WTC11 (cell line): ENCODE measurements at places on chromosomes 4 and X. TPM values are rescaled to one million over a fixed set of nuclear protein-coding genes. Genes with fewer than 3 reads are reported as not detected.

Gene VAMP7
- 22.1 to 26.9 TPM (median 24.1 TPM) in 3 replicates for total RNA-seq

- no peak for DNase-seq
These were observed 605.5 kb upstream of the PITX2 start for GRCh38 chr4:111228396-111228795.

Gene NXF2B
- total RNA-seq, result 0.11 to 0.31 TPM (median 0.18 TPM) in 3 replicates

Gene SLC2A9
- 0.64 TPM in 1 of 3 replicates, not detected in the others for total RNA-seq

Gene TMPRSS11B
- not detected in 3 replicates for total RNA-seq

DNA sequence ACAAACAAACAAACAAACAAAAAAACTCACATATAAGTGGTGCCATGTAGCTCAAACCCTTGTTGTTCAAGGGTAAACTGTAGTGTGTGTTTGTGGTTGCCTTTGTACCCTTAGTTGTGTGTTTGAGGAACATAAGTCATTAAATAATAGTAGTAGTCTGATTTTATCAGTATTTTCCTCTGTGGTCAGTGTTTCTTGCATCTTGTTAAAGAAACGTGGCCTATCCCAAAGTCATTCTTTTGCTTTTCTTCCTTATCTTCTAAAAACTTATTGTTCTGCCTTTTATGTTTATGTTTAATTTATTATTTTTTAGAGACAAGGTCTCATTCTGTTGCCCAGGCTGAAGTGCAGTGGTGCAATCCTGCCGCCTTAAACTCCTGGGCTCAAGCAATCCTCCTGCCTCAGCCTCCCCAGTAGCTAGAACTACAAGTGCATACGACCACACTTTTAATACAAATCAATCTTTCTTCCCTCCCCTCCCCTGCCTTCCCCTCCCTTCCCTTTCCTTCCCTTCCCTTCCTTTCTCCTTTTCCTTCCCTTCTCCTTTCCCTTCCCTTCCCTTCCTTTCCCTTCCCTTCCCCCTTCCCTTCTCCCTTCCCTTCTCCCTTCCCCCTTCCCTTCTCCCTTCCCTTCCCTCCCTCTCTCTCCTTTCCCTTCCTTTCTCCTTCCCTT is 26.4 kb downstream of the PRIMPOL start:
- no peak for DNase-seq

- DNase-seq, result no peak
These were observed 127.0 kb downstream of the ASMT start for GRCh38 chrX:1741816-1742394.

GRCh38 chr4:120277391-120277790 is 210.7 kb upstream of the MAD2L1 start:
- DNase-seq, result no peak

DNA sequence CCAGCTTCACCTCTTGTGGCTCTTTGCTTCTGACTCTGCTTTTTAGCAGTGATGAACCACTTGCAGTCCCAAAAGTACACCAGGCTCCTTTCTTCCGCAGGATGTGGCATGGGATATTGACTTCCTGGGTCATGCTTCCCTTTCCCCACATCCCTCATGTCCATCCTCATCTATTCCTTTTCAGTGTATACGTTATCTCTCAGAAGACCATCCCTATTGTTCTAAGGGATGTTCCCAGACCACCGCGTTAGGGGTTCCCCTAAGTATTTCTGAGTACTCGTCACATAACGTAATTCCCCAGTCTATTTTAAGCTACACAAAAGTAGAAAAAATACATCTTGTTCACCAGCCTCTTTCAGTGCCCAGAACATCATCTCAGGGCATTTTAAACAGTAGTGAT is 71.1 kb upstream of the NLGN4X start:
- DNase-seq, result no peak

DNA sequence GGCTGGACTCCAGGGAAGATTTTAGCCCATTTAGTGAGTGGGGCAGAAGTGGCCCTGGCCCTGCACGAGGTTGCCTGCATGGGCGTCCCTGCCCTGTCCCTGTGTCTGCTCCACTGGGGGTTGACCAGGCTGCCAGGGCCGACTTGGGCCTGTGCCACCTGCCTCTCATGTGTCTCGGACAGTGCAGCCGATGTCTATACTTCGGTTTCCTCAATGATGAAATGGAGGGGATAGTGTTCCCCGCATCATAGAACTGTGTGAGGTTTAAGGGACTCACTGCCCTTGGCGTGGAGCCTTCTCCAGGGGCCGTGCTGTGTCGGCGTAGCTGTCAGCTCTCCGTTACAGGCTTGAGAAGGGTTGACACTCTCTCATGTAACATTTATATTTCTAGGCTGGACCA is 27.0 kb upstream of the MSANTD1 start:
- no peak for DNase-seq

DNA sequence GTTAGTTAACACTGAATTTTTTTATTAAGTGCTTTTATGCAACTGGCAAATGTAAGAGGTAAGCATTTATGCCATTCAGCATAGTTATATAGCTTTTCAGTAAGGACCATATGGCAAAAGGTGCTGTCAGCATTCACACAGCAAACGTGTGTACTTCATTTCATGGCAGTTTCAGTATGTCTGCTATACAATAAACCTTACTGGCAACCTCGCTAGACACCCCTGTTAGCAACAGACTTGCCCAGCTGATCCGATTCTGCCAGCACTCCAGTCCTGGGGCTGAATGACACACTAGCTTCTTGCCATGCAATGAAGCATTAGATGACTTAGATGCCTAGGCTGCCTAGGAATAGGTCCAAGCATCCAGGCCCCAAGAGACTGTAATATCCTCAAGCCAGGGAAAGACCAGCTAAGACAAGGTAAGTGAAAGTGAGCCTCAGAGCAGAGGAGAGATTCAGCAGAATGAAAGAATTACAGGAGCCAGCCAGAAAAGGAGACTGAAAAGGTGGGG is 47.3 kb upstream of the DOCK11 start:
- no peak for DNase-seq

DNA sequence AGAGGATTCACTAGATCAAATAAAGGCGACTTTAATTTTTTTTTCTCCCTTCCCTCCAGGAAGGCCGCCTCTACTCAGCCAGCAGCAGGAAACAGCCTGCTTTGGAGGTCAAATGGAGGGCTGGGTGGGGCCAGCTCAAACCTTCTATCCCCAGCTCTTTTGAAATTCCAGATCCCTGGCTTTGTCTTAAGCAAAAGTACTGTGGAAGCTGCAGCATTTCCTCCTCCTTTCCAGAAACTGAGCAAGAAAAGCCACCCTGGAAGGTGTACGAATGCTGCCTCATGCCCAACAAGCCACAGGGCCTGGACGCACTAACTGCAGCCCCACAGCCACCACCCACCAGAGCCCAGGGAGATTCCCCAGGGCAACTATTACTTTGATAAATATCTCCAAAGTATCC is 55.1 kb upstream of the ZCCHC13 start:
- DNase-seq, result peak; percentile 29

GRCh38 chr4:7822877-7823276 is 116.8 kb downstream of the AFAP1 start:
- no peak for DNase-seq

Gene NLGN4X
- total RNA-seq, result 53.8 to 66.9 TPM (median 63.3 TPM) in 3 replicates

GRCh38 chr4:67131224-67131623 is 414.1 kb downstream of the CENPC start:
- no peak for DNase-seq

- DNase-seq, result no peak
These were observed 13.7 kb downstream of the ATP5ME start for GRCh38 chr4:660401-660800.

DNA sequence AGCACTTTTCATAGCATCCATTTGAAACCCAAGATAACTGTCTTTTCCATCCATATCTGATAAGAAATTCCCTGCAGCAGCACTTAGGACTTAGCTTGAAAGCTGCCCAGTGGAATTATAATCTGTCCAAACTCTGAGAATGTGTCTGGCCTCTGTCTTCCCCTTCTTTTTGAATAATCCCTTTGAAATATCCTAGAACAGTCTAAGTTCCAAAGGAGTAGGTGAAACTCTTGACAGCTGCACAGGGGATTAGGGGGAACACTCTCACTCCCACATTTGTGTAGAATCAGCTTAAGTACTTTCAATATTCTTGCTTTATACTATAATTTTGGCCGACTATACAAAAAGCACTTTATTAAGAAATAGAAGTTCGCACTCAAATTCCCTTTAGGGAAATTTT is 157.7 kb downstream of the PAPSS1 start:
- DNase-seq, result no peak

DNA sequence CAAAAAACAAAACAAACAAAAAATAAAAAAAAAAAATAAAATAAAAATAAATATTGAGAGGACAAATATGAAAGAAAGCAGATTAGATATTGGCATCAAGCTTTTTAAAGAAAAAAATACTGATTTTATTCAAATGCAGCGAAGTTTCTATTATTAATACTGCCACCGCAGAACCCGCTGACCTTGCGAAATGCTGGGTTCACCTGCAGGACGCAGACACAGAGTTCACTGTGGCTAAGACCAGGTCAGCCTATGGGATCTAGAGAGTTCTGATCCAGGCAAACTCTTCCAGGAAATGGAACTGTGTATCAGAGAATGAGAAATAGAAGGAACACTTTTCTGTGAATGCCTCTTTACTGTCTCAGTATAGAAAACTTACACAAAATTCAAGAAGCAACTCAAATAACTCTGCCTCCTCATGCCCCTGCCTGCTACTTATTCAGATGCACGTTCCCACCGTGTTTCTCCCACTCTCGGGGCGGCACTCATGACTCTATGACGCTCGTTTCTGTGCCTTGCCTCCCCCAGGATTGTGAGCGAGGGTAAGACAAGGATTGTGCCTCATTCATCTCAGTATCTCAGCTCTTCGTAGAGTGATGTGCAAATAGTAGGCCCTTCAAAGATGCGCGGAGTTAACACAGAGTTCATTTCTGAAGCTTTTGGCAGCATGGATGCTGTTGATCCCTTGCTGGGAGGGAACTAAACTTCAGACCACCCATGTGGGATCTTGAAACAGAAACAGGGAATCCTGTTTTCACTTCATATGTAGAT is 44.1 kb upstream of the TLR3 start:
- DNase-seq, result no peak
